ENCODE measurements at places on chromosomes 7 and 10. TPM values are rescaled to one million over a fixed set of nuclear protein-coding genes. Genes with fewer than 3 reads are reported as not detected.

DNA sequence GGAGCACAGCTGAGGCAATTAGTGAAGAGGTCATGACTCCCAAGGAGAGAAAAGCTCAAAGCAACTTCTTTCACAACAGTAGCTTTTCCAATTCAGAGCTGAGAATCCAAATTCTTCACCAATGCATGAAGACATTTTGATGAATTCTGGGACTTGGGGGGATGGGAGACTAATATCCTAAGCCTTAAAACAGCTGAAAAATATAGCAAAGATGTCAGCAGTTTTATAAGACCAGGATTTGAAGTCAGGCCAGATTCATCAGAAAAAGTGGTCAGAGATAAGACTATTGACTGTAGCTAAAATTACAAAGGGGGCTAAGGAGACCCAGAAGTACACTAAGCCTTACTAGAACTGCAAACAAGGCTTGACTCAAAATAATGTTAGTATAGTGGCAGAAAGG lies 51.6 kb downstream of the GPR141 start:
- no peaks in the 10 kb centered on the region for H3K36me3 ChIP-seq
- H3K27me3 ChIP-seq = no peaks in the 10 kb centered on the region
- no peak for DNase-seq
- no peak overlapping the region for H3K4me3 ChIP-seq
- H3K27ac ChIP-seq = no peak overlapping the region
- no peaks in the 10 kb centered on the region for H3K4me1 ChIP-seq

NRAP gene
- not detected for polyA plus RNA-seq

NPSR1 gene
- polyA plus RNA-seq = not detected

DNA sequence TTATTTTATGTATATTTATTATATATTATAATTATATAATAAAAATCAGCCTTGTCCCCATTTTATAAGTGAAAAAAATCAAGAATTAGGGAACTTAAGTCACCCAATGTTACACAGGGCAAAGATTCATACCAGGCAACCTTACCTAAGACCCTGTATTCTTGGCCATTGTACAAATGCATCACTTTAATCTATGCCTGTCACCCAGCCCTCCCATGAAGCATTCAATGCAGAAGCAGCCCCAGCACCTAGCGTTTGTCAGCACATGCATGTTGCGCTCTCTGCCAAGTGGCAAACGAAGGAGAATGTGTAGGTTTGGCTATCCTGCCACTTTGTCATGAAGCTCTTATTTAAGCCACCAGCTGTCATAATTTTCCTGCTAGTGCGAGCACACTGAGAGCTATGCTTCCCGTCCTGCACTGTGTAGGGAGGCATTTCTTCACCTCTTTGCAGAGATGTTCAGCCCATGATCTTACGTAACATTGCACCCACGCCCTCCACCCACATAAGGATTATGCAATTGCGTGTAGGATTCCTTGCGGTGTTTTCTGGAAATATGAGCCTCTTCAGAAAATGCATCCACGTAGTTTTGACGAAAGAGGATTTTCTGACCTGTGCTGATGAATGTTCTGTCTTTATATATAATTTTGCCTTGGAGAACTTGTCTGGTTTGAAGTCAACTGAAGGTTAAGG lies 7.7 kb upstream of the COBL start:
- H3K27me3 ChIP-seq = 0 out of 3 replicates have a peak, but pooled peaks cover 3% of the 10 kb centered on the region
- H3K4me3 ChIP-seq = no peak overlapping the region
- no peak for DNase-seq

DNA sequence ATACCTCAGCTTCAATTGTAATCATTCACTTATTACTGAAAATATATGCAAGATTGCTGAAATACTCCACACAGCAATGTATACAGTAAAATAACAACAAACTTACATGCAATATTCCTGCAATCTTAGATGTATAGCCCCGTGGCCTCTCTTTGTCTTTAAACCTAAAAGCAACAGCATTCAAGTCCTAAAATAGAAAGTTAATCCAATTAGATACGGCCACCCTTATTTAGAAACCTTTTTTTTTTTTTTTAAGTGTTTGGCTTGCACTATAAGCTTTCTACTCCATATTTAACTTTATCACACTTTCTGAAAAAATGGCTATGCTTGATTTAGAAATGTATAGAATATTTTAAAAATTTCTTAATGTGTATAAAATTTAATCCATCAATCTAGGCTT lies 67.6 kb downstream of the IDE start:
- H3K27me3 ChIP-seq = no peaks in the 10 kb centered on the region
- no peaks in the 10 kb centered on the region for H3K4me1 ChIP-seq
- no peak overlapping the region for H3K27ac ChIP-seq
- H3K4me3 ChIP-seq = no peak overlapping the region
- H3K36me3 ChIP-seq = peaks cover 47% of the 10 kb centered on the region
- no peak for DNase-seq

DNA sequence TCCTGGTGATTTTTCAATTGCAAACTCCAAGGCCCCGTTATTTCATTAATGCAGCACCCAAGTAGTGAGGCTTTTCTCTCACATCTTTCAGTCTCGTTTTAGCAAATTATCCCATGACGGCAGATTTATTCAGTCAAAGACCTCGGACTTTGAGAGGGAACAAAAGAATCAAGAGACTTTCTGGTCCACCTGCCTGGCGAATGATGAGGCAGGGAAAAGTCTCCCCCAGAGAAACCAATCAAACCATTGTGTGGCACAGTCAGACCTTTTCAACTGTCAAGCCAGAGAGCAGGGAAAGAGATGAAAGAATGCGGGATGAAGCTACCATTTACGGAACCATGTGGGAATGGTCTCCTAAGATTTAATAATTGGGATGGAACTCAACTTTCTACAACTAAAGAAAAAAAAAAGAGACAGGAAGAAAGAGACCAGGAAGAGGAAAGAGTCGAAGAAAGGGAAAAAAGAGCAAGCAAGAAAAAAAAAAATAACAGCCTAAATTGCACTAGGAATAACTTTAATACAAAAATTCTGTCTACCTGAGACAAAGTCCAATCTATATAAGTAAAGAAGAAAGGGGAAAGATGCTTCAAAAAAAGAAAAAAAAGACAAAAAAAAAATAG lies 22.8 kb downstream of the GLI3 start:
- H3K36me3 ChIP-seq = no peaks in the 10 kb centered on the region
- no peaks in the 10 kb centered on the region for H3K4me1 ChIP-seq
- DNase-seq = no peak
- no peak overlapping the region for H3K4me3 ChIP-seq

DNA sequence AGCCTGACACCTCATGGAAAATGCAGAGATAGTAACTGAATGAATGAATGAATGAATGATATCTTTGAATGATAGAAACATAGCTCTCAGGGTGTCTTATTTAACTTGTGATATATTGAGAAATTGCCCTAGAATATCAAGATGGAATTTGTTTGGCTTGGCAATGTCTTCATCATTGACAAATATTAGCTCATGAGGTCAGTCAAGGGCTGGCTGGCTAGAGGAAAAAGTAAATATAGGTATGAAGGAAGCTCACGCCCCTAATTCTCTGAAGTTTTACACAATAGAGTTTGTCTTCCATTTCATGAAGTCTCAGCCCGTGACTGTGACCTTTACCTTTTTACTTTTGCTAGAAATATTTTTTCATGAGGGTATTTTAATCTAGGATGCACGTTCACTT lies 305.2 kb downstream of the ADARB2 start:
- no peaks in the 10 kb centered on the region for H3K36me3 ChIP-seq
- H3K4me1 ChIP-seq = peaks cover 7% of the 10 kb centered on the region
- H3K27ac ChIP-seq = no peak overlapping the region
- H3K27me3 ChIP-seq = peaks cover 3% of the 10 kb centered on the region

MRLN gene
- polyA plus RNA-seq = not detected

GRCh38 chr7:151899513-151900360 lies 22.8 kb upstream of the PRKAG2 start:
- H3K27ac ChIP-seq = no peak overlapping the region
- no peaks in the 10 kb centered on the region for H3K36me3 ChIP-seq
- peaks cover 17% of the 10 kb centered on the region for H3K4me1 ChIP-seq
- peaks cover 24% of the 10 kb centered on the region for H3K27me3 ChIP-seq

ZNF804B gene
- polyA plus RNA-seq = not detected

DNA sequence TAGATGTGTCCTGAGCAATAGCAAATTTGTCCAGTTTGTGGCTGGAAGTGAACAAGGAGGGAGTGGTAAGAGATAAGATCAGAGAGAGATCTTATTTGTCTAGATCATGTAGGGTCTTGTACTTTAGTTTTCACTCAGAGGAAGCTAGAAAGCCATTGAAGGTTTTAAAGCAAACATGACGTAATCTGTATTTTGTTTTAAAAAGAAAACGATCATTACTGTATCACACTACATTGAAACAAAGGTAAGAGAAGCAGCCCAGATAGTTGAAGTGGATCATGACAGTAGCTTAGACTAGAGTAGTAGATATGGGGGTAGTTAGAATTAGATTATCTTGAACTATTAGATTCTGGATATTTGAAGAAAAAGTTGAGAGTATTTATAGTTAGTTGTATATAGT lies 23.6 kb upstream of the ZNF804B start:
- no peaks in the 10 kb centered on the region for H3K27me3 ChIP-seq
- DNase-seq = no peak
- no peaks in the 10 kb centered on the region for H3K4me1 ChIP-seq
- no peaks in the 10 kb centered on the region for H3K36me3 ChIP-seq
- no peak overlapping the region for H3K4me3 ChIP-seq

DNA sequence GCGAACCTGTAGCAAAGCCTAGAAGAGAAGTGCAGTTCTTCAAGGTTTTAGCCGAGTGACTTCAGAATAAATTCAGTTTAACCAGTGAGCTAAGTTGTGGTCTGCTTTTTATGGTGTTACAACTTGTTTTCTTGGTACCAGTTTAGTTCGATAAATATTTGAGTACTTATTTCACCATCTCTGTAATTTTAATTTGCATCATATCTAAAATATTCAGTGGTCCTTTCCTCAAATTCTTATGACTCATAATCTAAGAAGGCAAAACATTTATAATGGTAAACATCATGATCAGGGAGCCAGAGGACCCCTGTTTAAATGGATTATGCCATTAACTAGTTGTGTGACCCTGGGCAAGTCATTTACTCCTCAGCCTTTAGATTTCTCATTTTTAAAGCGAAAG lies 4.1 kb upstream of the BMPER start:
- no peak overlapping the region for H3K4me3 ChIP-seq
- no peak for DNase-seq
- no peak overlapping the region for H3K27ac ChIP-seq
- peaks cover 30% of the 10 kb centered on the region for H3K27me3 ChIP-seq
- no peaks in the 10 kb centered on the region for H3K36me3 ChIP-seq

DNA sequence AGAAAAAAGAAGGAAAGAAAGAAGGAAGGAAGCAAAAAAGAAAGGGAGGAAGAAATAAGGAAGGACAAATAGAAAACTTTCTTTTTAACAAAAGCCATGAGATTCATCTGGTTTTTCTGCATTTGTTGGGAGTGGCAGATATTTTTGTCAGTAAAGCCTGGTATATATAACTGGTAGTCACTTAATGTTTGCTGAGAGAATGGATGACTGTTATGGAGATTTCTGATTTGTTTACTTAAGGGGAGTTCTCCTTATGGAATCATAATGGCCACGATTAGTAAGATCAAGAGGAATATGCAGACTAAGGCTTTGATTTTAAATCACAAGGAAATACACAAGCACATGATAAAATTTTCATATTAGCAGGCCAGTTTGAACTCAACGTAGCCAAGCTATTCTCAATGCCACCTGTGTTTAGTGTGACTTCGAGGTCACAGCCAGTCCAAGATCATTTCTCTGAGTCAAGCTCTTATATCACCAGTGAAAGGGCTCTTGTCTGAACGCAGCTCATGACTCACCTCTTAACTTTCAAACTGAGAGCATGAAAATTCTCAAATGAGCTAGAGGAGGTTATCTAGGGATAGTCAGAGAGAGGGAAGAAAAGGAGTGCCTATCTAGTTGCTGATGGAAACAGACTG lies 445.1 kb upstream of the ZMIZ1 start:
- peak; percentile 66 for DNase-seq
- peaks cover 24% of the 10 kb centered on the region for H3K4me1 ChIP-seq
- no peak overlapping the region for H3K4me3 ChIP-seq
- no peak overlapping the region for H3K27ac ChIP-seq

FAM180A gene
- polyA plus RNA-seq = not detected

GRCh38 chr10:107091126-107091525 lies 73.4 kb downstream of the SORCS1 start:
- no peaks in the 10 kb centered on the region for H3K27me3 ChIP-seq
- H3K36me3 ChIP-seq = no peaks in the 10 kb centered on the region
- peaks cover 11% of the 10 kb centered on the region for H3K4me1 ChIP-seq
- H3K4me3 ChIP-seq = no peak overlapping the region
- H3K27ac ChIP-seq = no peak overlapping the region

DNA sequence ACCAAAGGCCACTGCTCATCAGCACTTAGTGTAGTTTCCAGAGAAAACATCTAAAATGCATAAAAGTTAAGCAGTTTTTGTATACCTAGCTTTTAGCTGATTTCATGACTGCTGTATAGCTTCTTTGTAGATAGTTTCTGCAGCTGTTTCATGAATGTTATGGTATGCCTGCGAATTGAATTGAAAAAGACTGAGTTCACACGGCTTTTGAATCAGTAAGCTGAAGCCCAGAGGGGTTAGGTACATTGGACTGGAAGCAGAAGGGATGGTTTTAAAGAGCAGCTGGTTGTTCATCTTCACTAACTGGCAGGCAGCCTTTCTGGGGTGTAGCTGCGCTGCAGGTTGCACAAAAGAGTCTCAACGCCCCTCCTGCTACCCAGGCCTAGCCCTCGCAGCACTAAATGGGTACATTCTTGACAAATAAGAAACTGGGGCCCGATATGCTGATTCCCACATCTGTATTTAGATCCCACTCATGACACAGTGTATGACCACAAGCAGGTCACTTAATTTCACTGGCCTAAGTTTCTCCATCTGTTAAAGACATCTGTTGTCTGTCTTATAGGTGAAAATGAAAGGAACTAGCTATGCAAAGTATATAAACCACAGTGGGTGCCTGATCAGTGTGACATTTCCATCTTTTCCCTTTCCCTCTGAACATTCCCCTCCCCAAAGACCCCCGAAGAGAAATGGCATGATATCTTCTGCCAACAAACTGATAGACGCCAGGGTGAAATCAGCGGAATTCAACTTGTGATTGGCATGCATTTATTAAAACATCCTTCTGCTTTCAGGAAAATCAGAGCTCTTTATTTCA lies 85.9 kb upstream of the AGBL3 start:
- DNase-seq = no peak
- H3K4me3 ChIP-seq = peak overlapping the region; percentile 67
- peaks cover 96% of the 10 kb centered on the region for H3K4me1 ChIP-seq
- H3K27ac ChIP-seq = peak overlapping the region; percentile 98
- no peaks in the 10 kb centered on the region for H3K36me3 ChIP-seq
- H3K27me3 ChIP-seq = no peaks in the 10 kb centered on the region

RARRES2 gene
- 134 TPM for polyA plus RNA-seq
